ENCODE measurements at places on chromosomes 1 and 21. TPM values are rescaled to one million over a fixed set of nuclear protein-coding genes. Genes with fewer than 3 reads are reported as not detected.

Gene PALMD
- not detected for total RNA-seq

Gene CCDC30
- total RNA-seq = 1.5 TPM

Gene CAPN2
- total RNA-seq = 79.8 TPM

Gene FAM167B
- total RNA-seq = 0.33 TPM

Gene NID1
- 0.09 TPM for total RNA-seq

Gene RGL1
- 3.3 TPM for total RNA-seq

Gene PRMT6
- 26.8 TPM for total RNA-seq

Gene VAMP4
- 7.7 TPM for total RNA-seq

Gene KRTAP20-2
- not detected for total RNA-seq

Gene REN
- total RNA-seq = not detected

Gene LRRC8C
- total RNA-seq = 63.5 TPM

Gene COL9A2
- total RNA-seq = 5.5 TPM

Gene TTC39A
- 0.28 TPM for total RNA-seq

Gene DYNLT5
- total RNA-seq = not detected

Gene GJB3
- not detected for total RNA-seq

Gene CYP4Z1
- not detected for total RNA-seq

Gene DNM3
- 0.64 TPM for total RNA-seq

Gene RFX5
- total RNA-seq = 77.2 TPM

Measured in CD8-positive, alpha-beta memory T cell (primary cell).